ENCODE measurements at places on chromosomes 16 and 17.
A peak's percentile ranks its signal among the peaks of the same experiment; 100 is the strongest.

DNA sequence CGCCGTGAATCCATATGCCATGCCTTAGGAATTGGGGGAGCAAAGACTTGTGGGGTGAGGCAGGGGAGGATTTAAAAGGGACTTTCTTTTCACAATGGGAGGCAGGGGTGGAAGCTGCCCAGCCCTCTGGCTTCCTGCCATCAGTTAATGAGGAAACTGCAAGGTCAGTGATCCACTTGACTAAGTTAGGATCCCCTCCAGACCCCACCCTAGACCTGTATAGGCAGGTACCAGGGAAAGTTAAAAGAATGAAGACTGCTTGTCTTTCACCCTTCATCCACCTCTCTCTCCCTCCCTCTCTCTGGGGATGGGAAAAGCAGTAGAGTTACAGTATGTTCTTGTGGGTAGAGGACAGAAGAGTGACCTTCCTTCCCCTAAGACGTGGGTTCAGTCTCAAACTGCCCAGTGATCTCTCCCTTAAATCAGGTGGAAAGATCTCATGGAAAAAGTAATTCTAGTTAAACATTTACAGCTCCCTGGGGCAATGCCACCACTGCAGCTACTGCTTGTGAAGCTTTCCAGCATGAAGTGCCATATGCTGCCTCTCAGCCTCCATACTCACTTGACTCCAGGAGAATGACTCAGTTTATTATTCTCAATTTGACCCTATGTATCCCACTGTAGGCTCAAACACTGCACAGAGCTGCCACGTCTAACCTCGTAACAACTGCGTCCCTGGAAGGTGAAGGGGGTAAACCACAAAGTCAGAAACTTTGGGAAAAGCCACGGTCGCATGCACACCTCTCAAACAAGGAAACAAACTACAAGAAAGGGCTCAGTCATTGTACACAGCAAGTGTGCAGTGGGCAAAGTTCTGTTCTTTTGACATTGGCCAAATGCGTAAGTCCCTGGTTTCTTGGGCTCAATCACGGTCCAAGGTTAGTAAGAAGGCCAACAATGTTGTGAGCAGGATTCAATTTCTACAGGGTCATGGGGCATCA is 1.2 kb downstream of the COA3 start:
- no peak for DNase-seq

DNA sequence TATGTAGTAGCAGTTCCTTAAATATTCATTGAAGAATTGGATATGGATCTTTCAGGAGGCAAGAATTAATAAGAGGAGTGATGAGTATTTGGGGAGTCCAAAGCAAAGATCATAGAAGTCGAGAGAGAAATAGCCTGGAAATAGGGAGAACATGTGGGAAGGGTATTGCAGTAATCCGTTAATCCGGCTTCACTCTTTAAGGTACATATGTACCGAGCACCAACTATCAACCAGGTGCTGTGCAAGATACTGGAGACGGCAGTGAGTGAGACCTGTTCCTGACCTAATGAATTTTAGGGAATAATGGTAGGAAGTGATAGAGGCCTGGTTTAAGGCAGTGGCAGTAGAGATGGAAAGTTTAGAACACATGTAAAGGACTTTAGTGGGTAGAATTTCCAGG is 1.1 kb downstream of the ELP5 start:
- DNase-seq = no peak

DNA sequence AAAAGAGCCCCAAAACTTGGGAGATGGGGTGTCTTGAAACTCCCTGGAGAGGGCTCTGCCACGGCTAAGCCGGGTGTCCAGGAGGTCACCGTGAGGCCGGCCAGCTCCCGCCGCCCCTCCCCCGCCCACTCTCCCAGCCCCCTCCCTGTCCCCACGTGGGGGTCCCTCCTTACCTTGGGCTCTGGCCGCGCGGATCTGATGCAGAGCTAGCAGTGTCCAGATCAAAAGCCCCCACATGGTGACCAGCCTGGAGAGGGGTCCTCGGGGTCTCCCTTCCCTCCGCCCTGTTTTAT is 447 bp downstream of the SDK2 start:
- DNase-seq = no peak

GRCh38 chr17:28737770-28738679 is 5.8 kb upstream of the TRAF4 start:
- DNase-seq = no peak

- no peak for DNase-seq
Observed at GRCh38 chr16:12057266-12057665, 80.7 kb downstream of the SNX29 start.

DNA sequence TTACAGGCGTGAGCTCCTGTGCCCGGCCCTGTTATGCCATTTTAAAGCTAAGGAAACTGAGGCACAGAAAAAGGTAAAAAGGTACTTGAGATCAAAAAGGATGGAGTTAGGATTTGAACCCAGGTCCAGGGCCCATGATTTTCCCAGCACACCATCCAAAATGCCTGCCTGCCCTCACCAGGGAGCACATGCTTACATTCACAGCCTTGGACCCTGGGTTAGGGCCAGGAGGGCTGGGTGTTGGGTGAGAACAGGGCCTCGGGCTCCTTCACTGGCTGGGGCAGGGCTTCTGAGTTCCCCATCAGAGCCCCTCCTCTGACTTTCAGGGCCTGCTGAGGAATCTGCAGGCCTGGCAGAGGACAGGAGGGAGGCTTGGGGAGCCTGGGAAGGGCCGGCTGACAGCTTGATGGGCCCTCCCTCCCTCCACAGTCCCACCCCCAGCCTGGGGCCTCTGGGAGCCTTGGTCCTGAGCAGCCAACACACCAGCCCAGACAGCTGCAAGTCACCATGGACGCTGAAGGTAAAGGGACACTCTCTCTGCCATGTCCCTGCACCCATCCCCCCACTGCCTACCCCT is at the start of gene QPRT:
Gene QPRT (plus strand): TSS at position 490 of the 577 bp plus-strand sequence. CDS start 18 bp downstream, at position 508.
- DNase-seq = no peak

DNA sequence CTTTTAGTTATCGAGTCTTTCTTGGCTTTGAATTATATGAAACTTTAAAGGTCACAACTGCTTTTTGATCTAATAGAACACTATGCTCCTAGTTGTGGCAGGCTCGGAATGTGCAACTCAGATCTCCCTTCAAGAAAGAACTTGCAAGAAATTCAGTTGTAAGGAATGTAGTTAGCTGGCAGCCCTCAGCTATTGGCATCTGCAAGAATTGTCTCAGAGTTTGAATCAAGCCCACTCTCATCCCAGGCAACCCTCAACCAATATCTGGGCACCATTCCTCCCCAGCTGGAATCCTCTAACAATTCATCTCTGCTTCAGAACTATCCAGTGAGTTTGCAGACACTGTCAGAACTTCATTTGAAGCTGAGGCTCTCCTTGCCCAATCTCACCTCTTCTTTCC is 447.2 kb downstream of the KIF2B start:
- no peak for DNase-seq

- no peak for DNase-seq
Observed at GRCh38 chr17:50615828-50616227, 18.9 kb upstream of the ABCC3 start.

- DNase-seq = no peak
Observed at GRCh38 chr16:22065252-22065651, 27.1 kb upstream of the VWA3A start.

DNA sequence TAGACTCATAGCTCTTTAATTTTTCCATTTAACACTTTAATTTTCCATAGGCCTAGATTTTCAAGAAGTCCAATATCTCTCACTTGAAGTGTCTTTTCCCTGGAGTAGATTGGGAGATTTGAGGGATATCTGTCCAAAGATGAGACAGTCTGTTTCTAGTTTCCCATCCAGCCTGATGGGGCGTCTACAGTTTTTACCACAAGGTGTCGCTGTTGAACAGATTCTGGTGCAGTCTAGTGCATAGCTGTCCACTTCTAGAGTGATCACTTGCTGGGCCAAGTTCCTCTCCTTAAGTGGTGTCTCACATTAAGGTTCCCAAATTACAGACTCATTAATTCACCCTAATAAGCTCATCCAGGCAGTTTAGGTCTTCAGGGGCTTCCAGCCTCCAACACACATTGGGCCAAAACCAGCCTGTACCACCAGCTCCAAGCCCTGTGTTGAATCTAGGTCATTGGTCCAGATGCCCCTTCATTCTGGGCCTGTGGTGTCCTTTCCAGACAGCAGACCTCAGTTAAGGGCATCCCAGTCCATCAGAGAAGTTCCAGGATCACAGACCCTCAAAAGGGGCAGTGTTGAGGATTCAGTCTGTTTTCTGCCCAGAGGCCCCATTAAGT is 9.4 kb downstream of the SNX20 start:
- no peak for DNase-seq

- DNase-seq = no peak
Observed at GRCh38 chr16:1771864-1772361, 570 bp upstream of the NME3 start.

DNA sequence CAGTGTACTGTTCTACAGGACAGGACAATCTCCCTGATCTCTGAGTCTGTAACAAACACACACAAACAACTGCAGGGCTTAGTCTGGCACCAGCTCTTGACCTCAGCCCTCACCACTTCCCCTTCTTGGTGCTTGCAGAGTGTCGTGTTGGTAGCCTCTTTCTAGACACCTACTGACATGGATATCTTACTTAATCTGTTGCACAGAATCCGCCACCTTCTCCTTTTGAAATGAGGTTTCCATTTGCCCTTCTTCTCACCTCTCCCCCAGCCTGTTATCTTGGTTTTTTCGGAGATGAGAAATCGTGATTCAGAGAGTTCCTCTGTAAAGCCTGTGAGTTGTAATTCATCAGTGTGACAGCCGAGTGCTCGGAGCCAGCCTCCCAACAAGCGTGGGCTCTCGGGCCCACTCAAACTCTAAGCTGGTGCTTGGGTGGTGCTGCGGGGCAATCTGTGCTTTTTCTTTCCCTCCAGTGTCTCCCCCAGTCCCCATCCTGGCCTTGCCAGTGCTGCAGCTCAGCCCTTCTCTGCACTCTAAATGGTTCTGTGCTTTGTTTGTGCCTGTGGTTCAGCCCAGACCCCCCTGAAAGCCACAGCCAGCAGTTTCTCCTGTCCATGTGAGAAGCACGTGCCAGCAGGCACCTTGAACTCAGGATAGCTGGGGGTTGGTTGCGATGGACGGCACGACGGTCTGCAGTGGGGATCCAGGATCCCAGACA is 28.1 kb downstream of the KIAA0513 start:
- peak; percentile 25 for DNase-seq

GRCh38 chr16:79077346-79077745 is 523.2 kb downstream of the MAF start:
- DNase-seq = no peak

DNA sequence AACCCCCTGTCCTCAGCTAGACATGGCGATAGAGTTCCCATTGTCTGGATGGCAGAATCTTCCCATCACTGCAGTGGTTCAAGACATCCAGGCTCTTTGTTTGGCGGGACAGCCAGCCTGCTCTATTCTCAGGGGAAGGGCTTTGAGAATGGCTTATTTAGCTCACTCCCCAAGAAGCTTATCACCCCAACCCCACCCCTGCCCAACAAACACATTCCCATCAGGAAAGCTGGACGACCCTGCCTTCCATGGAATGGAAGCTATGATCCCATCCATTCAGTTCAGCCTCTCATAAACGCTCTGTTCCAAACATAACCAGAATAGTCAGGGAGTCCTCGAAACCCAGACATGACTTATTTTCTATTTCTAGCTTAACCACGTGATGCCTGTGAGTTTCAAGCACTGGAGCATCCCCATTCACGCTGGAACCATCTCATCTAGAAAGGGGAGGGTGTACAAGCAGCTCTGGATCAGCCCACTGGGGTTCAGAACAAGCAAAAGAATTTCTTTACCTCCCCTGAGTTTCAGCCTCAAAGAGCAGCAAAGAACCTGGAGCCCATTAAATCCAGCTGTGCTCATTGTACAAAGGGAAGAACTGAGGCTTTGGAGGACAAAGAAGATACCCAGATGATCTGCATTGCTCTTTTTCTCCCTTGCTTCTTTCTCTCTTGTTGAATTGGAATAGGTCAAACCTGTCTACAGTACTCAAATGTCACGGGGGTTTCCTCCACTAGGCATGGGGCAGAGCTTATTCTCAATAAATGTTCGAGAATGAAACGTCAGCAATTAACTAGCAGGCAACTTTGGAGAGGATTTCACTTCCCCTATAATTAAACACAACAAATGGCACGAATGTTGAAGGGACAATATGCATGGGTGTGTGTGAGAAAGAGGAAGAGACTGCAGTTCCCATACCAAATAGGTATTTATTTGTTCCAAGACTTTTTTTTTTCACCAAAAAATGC is 93.1 kb downstream of the XYLT1 start:
- DNase-seq = no peak

DNA sequence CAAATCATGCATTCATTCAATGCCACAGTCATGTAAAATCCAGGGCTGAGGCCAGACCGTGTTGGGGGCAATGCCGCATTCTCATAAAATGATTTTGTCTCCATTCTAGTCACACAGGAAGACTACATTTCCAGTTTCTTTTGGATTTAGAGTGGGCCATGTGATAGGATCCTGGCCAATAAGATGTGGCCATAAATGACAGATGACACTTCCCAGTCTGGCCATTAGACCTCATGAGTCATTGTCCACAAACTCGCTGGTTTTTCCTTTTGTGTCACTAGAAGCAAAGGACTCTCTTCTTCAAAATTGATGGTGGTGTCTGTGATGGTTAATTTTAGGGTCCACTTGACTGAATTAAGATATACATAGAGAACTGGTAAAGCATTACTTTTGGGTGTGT is 352.3 kb downstream of the UTP18 start:
- no peak for DNase-seq

DNA sequence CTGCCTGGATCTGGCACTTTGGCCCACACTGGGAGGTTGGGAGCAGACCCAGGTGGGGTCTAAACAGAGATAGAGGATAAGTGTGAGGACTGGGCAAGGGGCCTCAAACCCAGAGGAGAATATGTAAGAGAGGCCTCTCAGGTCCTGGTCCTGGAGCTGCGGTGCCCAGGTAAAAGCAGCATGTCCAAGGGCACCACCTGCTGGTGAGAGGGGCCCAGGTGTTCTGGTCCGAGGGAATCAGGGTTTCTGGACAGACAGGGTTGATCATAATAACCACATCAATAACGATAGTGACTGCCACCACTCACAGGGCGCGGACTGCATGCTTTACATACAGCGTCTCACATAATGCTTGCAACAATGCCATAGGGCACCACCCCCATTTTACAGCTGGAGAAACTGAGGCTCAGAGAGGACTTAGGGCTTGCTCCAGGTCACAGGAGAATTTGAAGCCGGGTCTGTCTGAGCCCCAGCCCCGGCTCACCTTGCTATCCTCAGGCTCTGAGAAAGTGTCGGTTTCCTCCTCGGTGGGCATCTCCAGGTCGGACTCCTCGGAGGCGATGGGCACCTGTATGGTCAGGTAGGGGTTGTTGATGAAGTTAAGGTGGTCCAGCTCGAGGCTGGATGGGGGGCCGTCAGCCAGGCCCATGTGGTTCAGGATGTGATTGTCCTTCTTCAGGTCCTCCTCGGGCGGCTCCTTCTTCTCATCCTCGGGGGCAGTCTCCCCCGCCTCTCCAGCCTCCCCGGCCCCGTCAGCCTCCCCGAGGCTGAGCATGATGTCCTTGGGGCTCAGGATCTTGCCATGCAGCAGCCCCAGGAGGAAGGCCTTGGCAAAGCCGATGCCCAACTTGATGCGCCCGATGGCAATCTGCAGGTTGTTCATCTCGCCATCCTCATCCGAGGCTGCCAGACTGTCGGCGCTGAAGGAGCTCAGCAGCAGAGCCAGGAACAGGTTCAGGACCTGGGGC is 19.1 kb upstream of the CD79B start:
- no peak for DNase-seq

GRCh38 chr16:31055613-31056012 is 18.4 kb downstream of the ZNF668 start:
- no peak for DNase-seq

- no peak for DNase-seq
Observed at GRCh38 chr17:57600074-57600473, 145.0 kb downstream of the CCDC182 start.

GRCh38 chr17:77861981-77862645 is 96.4 kb upstream of the TNRC6C start:
- no peak for DNase-seq

GRCh38 chr16:2156849-2157224 is 1.3 kb downstream of the TRAF7 start:
- DNase-seq = no peak
